SK-N-SH treated with all-trans-retinoic acid at 6 μM for 48 hours (cell line): ENCODE measurements at places on chromosomes 1 and 21.

- ATAC-seq = peak; percentile 97
Measured at GRCh38 chr21:33761441-33762036, 119.2 kb downstream of the ITSN1 start.

DNA sequence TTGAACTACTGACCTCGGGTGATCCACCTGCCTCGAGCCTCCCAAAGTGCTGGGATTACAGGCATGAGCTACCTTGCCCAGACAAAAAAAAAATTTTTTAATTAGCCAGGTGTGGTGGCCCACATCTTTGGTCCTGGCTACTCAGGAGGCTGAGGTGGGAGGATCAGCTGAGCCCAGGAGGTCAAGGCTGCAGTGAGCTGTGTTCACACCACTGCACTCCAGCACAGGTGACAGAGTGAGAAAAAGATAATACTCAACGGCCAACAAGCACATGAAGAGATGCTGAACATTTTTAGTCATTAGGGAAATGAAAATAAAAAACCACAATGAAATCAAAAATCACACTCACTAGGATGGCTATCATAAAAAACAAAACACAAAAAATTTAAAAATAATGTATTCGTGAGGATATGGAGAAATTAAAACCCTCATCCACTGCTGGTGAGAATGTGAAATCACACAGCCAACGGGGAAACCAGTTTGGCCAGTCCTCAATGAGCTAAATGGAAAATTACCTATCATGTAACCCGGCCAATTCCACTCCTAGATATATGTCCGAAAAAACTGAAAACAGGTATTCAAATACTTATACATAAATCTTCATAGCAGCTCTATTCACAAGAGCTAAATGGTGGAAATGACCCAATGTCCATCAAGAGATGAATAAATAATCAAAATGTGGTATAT, 41.2 kb downstream of the ENAH start:
- ATAC-seq = no peak

DNA sequence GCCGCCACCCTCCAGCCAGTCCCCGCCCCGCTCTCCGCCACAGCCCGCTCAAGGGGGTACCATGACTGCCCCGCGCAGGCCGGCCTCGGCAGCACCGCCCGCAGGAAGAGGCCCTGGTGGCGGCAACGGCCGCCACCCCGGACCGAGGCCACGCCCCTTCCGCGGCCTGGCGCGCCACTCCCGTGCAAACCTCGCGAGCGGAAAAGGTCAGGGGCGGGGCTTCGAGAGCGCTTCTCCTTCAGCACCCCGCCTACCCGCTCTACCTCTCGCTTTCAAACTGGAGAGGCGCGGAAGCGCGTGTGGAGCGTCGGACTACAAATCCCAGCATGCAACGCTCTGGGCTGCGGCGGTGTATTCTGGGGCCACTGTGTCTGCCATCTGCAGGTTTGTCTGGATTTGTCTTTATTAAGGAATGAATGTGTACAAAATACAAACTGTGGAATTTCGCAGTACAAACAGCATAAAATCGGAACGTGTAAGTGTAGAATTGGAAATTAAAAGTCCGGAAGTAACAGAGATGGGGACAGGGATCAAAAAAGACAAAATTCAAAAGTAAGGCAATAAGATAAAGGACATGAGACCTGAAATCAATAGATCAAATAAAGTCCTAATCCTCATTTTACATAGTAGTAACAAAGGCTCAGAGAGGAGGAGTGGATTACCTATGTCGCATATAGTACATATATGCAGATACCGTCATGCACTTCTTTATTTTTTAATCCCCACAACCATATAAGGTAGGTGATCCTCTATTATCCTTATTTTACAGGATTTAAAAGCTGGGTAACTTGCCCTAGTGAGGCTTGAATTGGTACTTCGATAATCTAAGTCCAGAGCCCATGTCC, 464 bp upstream of the ADSS2 start:
- ATAC-seq = peak; percentile 97

GRCh38 chr1:41695118-41695745, 210.7 kb upstream of the EDN2 start:
- ATAC-seq = peak; percentile 90

DNA sequence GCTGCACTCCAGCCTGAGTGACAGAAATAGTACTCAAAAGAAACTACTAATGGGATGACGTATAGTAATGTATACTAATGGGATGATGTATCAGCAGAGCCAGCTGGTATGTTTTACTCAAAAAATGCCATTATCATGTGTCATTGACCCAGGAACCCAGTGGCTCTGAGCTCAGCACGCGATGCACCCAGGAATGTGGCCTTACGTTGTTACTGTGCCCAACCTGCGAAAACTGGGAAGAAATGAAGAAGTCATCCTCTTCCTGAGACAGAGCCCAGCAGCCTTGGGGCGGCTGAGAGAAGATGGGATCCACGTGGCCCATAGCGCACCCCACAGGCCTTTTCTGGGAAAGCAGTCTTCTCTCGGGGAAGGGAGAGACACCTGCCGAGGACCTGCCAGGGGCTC, 8.8 kb downstream of the UBE2J2 start:
- ATAC-seq = peak; percentile 91

GRCh38 chr1:246200738-246201137, 306.3 kb downstream of the SMYD3 start:
- no peak for ATAC-seq
